T-helper 2 cell treated with Interferon-gamma antibody and Interleukin-4, amounts not matched to agents 5 μg/mL and 100 μg/mL, for 36 hours (primary cell): ENCODE measurements at places on chromosomes 5 and 9.

GRCh38 chr5:172008111-172008455, 1.6 kb upstream of the FBXW11 start:
- DNase-seq: no peak

DNA sequence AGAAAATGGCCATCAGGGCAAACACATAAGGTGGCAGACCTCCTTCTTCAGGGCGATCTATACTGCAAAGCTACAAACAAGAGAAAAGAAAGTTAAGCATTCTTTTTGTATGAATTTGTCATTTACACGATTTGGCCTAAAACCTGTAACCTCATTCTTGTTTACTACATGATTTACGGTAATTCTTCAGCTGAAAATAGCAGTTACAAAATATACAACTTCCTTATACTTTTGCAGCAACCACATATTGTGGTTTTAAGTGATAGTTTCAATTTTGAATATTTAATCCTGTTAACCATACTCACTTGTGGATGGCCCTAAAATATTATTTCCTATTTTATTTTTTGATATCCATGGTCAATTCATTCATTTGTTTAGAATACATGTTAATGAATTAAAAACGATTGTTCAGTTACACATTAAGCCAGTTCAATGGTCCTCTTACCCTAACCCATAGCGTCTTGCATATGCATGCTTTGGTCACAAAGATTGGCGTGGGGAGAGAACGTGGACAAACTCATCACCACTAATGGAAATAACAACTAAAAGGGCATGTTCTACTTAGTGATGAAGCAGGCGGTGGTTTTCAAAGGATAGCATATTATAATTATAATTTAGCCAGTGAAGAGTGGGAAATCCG, 16.6 kb downstream of the TUT7 start:
- DNase-seq: no peak

GRCh38 chr5:148620696-148621095, 33.6 kb downstream of the HTR4 start:
- peak; percentile 76 for DNase-seq

- no peak for DNase-seq
Observed at GRCh38 chr9:126198854-126199253, 127.8 kb upstream of the MVB12B start.

GRCh38 chr9:134784577-134785305, 95.9 kb upstream of the FCN2 start:
- no peak for DNase-seq

- no peak for DNase-seq
Observed at GRCh38 chr9:127539259-127539981, 72.7 kb upstream of the STXBP1 start.
